ENCODE measurements at places on chromosomes 4 and X. TPM values are rescaled to one million over a fixed set of nuclear protein-coding genes. Genes with fewer than 3 reads are reported as not detected.

DNA sequence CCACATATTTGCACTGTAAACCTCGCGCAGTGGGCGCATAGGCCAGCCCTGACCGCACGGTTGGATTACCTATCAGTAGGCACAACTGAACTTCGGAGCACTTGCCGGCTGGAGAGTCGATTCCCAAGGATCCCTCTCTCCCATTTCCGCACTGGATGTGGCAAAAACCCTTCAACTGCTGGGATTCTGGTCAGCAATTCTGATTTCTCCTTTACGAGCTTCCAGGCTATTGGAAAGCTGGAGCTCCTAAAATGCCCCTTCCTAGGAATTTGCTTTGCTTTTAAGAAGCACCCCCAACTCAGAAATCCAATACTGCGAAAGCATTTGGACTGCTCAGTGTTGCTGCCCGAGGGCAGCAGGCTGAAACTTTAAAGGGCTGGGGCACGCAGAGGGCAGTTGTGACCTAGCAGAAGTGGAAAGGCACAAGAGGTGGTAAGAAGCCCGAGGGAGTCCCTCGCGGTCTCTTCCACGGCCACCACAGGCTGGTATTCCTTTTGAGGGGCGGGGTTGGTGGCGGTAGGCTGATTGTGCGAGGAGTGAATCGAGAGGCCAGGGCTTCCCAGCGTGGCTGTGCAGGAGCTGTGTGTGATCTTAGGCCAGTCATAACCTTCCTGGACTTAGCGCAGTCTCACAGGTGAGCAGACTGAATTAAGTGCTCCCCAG, 1.6 kb downstream of the ZAR1 start:
- peaks cover 9% of the 10 kb centered on the region for H3K4me1 ChIP-seq
- no peak for DNase-seq
- H3K27me3 ChIP-seq, result peaks cover 49% of the 10 kb centered on the region

GRCh38 chr4:177369372-177369771, 59.7 kb downstream of the NEIL3 start:
- no peaks in the 10 kb centered on the region for H3K4me1 ChIP-seq
- H3K27ac ChIP-seq, result no peak overlapping the region
- H3K36me3 ChIP-seq, result no peaks in the 10 kb centered on the region

- H3K4me1 ChIP-seq, result no peaks in the 10 kb centered on the region
- H3K36me3 ChIP-seq, result no peaks in the 10 kb centered on the region
- H3K27ac ChIP-seq, result no peak overlapping the region
- H3K27me3 ChIP-seq, result peaks cover 53% of the 10 kb centered on the region
- peak; percentile 14 for DNase-seq
Measured at GRCh38 chrX:38220024-38220414, 652 bp downstream of the SRPX start.

The NHSL2 gene
- 3.4 TPM for total RNA-seq

The ATP8A1 gene
- 13.7 TPM for total RNA-seq

- H3K36me3 ChIP-seq, result peaks cover 31% of the 10 kb centered on the region
- DNase-seq, result no peak
- H3K4me3 ChIP-seq, result no peak overlapping the region
- H3K27ac ChIP-seq, result no peak overlapping the region
- no peaks in the 10 kb centered on the region for H3K27me3 ChIP-seq
- peaks cover 6% of the 10 kb centered on the region for H3K4me1 ChIP-seq
Measured at GRCh38 chr4:154584259-154584658, 6.3 kb downstream of the FGA start.

- no peak for DNase-seq
- H3K27me3 ChIP-seq, result no peaks in the 10 kb centered on the region
- peaks cover 3% of the 10 kb centered on the region for H3K36me3 ChIP-seq
- H3K4me1 ChIP-seq, result peaks cover 64% of the 10 kb centered on the region
- peak overlapping the region; percentile 97 for H3K27ac ChIP-seq
- H3K4me3 ChIP-seq, result peak overlapping the region; percentile 97
Measured at GRCh38 chr4:139455126-139455538, 1.2 kb downstream of the RAB33B start.

DNA sequence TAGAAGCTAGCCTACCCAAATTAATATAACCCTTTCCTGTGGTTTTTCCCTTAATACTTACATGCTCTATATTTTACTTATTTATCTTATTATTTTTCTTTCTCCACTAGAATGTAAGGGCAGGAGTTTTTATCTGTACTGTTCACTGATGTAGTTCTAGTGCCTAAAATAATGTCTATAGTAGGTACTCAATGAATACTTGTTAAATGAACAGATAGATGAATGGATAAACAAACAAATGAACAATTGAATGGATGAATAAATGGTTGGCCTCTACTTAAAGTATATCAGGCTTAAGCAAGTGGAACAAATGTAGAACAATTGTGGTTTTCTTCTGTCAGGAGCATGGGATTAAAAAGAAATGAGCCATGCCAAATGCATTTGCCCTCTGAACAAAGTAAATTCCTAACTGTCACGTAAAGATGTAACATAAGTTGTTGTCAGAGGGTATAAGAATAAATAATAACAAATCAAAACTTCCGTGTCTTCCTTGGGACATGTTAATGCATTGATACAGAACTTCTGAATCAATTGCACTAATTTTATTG, 54.1 kb downstream of the SYTL5 start:
- H3K36me3 ChIP-seq, result peaks cover 4% of the 10 kb centered on the region
- H3K4me1 ChIP-seq, result peaks cover 2% of the 10 kb centered on the region
- H3K27me3 ChIP-seq, result no peaks in the 10 kb centered on the region
- H3K27ac ChIP-seq, result no peak overlapping the region
- no peak overlapping the region for H3K4me3 ChIP-seq
- no peak for DNase-seq

DNA sequence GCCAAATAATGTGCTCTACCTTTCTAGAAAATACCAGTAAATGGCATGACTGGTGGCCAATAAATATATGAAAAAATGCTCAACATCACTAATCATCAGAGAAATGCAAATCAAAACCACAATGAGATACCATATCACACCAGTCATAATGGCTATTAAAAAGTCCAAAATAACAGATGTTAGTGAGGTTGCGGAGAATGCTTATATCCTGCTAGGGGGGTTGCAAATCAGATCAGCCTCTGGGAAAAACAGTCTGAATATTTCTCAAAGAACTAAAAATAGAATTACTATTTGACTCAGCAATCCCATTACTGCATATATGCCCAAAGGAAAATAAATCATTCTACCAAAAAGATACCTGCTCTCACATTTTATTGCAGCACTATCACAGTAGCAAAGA, 115.1 kb downstream of the RASGEF1B start:
- H3K27ac ChIP-seq, result no peak overlapping the region
- no peaks in the 10 kb centered on the region for H3K27me3 ChIP-seq
- no peak for DNase-seq
- H3K4me3 ChIP-seq, result no peak overlapping the region
